Uterus (tissue), 4 donors: ENCODE measurements at places on chromosomes 4 and X.

DNA sequence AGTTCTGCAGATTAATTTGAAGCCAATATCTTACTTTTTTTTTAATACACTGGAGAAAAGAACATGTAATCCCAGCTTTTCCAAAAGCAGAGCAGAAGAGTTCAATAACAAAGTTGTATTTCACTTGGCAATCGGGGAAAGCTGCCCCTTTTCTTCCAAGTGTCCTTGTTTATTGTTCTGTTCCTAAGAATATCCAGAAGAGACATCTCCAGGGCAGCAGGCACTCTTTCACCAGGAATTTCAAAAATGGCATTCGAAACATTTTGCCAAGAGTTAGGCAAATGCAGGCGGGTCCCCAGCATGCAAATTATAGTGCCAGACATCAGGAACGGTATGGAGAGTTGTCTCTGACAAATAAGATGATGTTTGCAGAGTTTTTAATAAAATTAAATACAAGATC is 494.5 kb downstream of the BCOR start:
- no peak for DNase-seq

DNA sequence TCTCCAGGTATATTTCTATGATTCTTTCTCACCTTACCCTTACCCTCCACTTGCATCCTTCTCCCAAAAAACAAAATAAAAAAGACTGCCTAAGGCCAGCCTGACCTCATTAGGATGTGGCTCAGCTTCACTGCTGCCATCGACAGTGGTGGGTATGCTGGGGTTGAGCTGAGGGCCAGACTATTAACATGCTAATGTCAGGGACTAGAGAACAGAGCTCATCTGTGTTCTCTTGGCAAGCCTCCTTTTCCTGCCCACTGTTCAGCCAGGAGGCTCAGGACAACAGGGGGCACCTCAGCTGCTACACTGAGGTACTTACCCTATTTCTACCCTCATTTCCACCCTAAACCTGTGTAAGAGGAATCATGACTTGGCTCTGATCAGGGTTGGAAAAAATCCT is 59.3 kb downstream of the MSN start:
- no peak for DNase-seq

DNA sequence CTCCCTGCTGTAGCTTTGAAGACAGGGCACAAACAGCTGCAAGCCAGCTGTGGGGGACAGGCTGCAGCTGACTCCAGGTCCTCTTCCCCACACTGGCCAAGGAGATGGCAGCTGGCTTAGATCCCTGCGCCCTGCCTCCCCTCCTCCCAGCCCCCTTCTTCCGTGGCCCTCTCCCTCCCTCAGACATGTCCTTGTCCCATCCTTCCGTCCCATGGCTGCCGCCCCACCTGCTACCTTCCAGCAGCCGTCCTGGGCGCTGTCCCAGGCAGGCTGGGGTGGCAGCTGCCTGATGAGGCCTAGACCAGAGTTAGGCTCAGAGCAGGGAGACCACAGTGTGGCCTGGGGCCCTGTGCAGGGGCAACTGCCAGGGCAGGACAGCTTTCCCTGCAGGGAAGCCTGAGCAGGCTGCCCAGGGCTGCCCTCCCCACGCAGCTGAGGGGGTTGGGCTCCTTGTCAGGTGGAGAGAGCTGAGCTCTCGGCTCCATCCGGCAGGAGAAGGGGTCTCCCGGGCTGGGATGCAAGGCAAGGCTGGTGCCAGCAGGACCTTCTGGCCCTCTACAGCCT is 3.3 kb upstream of the BGN start:
- no peak for DNase-seq

- DNase-seq: no peak
Measured at GRCh38 chr4:56748271-56748670, 67.2 kb upstream of the HOPX start.
